CD4-positive, alpha-beta T cell treated with Interleukin-15 for 1 hour (primary cell): ENCODE measurements at places on chromosomes 6 and 20.

GRCh38 chr6:40931931-40932330 is 107.1 kb downstream of the UNC5CL start:
- no peak for DNase-seq

GRCh38 chr6:128479991-128480390 is 40.4 kb downstream of the PTPRK start:
- DNase-seq, result no peak

GRCh38 chr20:62952373-62952967 is at the start of gene SLC17A9:
Gene SLC17A9, plus strand, starts transcription at chr20:62952709. Its CDS starts 122 bp downstream, at chr20:62952831.
- DNase-seq, result peak; percentile 78

DNA sequence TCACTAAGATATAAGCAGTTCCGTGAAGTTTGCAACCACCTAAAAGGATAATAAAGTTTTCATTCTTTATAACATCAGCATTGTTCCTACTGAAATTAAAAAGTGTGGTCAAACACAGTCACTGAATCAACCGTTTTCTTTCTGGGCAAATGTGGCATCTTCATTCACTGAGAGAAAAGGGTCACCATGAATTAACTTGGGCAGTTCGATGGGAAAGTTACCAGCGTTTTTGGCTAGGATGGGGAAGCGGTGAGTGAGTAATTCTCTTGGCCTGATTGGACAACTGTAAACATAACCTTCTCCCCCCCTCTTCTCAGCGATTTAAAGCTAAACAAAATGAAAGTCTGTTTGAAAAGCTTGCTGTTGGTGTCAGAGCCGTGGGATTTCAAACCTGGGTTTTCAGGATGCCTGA is 181.8 kb downstream of the SASH1 start:
- DNase-seq, result no peak

DNA sequence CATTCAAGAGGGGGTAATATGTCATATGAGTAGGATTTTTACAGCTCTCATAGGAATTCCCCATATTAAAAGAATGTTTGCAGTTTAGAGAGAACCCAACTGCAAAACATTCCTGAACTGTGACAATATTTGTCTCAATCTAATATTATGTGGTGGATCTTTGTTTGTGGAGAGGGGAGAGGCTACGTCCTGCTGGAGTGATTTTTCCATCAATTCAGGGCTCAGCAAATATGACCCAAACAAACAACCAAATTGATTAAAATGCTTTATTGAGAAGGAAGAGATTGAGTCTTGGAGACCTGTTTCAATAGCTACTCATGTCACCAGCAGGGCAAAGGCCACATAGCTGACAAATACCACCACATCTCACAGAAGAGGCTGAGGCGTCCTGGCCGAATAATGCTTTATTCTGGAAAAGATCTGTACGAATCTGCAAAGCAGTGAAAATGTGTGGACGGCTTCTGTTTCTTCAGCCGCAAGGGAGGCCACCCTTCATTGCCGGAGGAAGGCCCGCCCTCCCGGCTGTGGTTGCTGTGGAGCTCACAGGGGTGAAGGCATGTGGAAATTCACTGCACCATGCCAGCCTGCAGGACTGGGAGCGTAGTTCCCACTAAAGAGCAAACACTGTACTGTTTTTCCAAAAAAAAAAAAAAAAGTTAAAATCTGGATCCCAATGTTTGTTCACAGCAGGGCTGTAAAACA is 89.7 kb upstream of the QKI start:
- DNase-seq, result no peak

DNA sequence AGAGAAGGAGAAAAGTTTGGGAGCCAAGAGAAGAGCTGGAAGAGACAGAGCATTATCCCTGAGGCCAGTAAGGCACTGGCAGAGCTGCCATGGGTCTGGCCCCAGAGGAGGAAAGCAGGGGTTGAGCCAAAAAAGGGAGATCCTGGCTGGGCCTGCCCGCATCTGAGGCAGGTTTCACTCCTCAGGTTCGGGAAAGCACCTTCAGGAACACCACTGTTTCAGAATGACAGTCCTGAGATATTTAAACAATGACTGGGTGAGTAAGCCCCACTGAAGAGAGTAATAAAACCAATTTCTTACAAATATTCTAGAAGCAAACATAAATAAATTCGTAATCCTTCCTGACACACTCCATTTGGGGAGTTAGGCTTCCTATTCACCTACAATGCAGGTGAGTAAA is 152.2 kb downstream of the BACH2 start:
- DNase-seq, result no peak

DNA sequence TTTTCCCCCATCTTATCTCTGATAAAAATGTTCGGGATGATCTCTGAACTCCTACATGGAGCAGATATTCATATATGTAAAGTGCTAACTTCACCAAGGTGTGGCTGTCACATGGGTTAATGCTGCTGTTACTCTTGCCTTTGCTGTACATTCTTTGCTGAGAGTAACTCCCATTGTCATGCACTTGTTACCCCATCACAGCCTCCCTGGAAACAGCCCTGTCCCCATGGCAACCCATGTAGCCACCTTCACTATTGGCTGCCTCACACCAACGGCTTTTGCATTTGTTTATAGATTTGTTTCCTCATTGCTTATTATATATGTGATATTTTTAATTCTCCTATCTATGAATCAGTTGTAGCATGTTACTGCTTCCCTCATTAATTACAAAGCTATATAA is 17.3 kb upstream of the IBTK start:
- no peak for DNase-seq

DNA sequence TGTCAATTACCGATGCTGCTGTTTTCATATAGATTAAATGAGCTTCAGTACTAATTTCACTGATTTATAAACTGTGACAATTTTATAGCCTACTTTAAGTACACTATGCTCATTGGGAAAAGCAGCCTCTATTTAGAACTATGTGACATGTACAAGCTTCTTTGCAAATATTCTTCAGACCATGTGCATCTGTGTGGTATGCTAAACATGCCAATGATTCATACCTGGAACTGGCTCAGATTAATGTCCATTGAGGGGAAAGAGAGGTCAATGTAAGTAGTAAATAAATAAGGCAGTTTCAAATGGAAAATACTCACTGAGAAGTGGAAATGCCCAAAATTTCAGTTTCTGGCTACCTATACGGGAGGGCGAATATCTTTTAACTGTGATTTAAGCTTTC is 777.7 kb downstream of the C6orf118 start:
- DNase-seq, result no peak

DNA sequence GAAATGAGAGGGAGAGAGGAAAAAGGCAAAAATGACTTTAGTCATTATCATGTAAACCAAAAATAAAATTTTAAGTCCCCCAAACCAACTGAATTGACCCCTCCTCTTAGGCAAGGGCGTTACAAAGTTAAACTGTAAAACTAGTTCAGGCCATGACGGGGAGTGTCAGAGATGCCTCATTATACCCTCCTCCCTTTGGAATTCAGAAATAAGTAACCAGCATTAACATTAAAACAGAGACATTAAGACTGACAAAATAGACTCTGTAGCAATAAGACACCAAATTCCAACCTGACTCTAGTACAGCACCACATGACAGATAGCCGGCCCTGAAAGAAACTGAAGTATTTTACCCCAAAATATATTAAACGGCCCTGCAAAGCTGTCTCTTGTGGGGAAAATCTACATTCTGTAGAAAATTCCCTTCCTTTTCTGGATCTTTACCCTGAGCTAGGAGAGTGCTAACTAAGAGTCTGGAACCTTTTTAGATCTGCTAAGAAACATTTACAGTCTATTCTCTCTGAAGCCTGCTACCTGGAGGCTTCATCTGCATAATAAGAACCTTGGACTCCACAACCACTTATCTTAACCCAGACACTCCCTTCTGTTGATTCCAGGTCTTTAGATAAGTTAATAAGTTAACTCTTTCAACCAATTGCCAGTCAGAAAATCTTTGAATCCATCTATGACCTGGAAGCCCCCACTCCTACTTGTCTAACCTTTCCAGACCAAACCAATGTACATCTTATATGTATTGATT is 150.7 kb downstream of the PKHD1 start:
- no peak for DNase-seq

GRCh38 chr6:159110748-159111147 is 58.5 kb upstream of the FNDC1 start:
- DNase-seq, result no peak

GRCh38 chr6:122568350-122568749 is 41.9 kb upstream of the PKIB start:
- DNase-seq, result no peak

DNA sequence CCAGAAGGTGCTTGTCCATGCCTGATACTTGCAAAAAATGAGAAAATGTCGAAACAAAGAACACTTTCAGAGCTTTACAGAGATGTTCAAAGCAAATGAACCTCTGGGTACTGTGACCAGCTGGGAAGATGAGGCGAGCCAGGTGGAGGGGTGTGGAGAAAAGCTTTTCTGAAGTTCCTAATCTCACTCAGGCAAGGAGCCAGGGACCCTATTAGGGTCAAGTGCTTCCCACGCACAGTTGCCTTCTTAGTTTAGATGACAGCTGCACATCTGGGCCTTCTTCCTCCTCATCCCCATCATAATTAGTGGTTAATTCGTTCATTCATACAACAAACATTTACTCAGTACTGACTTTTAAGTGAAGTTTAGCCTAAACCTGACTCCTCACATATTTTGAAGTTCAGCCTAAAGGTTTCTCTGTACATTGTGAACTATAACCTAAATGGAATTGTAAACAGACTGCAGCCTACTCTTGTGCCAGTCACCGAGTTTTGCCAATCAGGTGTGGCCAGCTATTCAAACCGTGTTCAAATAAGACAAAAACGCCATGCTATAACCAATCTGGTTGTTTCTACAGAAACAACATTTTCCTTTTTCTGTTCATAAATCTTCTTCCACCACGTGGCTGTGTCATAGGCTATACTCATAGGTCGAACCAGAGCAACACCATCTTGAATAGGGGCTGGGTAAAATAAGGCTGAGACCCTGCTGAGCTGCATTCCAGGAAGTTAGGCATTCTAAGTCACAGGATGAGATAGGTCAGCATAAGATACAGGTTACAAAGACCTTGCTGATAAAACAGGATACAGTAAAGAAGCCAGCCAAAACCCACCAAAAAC is 19.3 kb upstream of the AHCY start:
- DNase-seq, result no peak

- no peak for DNase-seq
Observed at GRCh38 chr6:84074988-84075781, 41.6 kb downstream of the MRAP2 start.

GRCh38 chr6:13811627-13812358 is 2.6 kb downstream of the MCUR1 start:
- DNase-seq, result no peak
